ENCODE measurements at places on chromosomes 2 and 18.
A peak's percentile ranks its signal among the peaks of the same experiment; 100 is the strongest.

- DNase-seq, result no peak
Observed at GRCh38 chr2:109058191-109058632, 69.2 kb upstream of the EDAR start.

GRCh38 chr2:70141212-70141901 is 49.5 kb downstream of the C2orf42 start:
- DNase-seq, result peak; percentile 39

- peak; percentile 51 for DNase-seq
Observed at GRCh38 chr2:9139491-9140443, 66.8 kb upstream of the ASAP2 start.

DNA sequence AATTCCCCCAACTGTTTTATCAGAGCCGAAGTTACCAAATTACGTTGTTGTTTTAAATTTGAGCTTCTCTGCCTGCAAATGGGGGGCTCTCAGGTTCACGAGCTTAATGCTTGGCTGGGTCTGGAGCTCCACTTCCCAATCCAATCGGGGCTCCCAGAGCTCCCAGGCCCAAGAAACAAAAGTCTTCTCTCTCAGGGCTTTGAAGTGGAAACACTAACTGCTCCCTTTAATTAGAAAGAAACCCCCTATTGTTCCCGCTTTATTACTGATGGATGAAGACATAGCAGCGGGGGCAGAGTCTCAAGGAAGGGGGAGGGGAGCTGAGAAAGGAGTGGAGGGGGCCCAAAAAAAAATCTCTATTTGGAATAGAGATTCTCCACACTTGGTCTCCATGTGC is 15.6 kb upstream of the PKDCC start:
- DNase-seq, result no peak

DNA sequence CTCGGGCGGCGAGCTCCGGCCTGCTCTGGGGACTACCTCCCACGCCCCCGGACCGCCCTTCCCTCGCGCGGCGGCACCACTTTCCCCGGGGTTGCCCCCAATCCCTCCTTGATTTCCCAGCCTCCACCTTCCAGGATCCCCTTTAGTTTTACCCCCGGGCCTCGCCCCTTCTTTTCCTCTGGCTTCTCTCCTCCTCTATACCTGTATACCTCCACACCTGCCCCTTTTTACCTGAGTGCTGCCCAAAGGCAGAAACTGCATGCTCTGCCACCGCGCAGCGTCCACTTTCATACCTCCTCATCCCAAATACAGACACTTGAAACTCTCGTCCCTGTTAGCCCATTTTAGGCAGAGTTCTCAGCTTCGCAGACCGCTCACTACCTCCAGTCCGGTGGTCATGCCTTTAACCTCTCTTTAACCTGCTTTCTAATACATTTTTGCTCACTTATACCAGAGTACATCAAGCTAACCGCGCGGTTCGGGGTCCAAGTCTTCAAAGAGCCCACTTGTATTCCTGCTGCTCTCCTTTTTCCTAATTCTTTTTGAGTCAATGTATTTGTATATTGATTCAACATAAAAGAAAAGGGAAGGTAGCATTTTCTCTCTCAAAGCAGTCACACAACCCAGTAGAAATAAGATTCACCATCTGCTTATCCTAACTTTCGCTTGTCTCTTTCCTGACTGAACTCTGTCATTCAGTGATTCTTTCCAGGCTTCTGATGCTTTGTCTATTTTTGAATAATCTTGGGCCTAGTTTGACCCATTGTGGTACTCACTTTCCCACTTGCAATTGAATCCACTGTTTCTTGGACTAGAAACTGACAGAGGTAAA is 901 bp downstream of the SPOPL start:
- peak; percentile 9 for DNase-seq

GRCh38 chr2:100513650-100514049 is 43.4 kb downstream of the NMS start:
- DNase-seq, result no peak

- no peak for DNase-seq
Observed at GRCh38 chr18:76562286-76563122, 67.5 kb upstream of the ZNF516 start.

GRCh38 chr2:160227293-160227915 is 27.3 kb upstream of the ITGB6 start:
- no peak for DNase-seq

DNA sequence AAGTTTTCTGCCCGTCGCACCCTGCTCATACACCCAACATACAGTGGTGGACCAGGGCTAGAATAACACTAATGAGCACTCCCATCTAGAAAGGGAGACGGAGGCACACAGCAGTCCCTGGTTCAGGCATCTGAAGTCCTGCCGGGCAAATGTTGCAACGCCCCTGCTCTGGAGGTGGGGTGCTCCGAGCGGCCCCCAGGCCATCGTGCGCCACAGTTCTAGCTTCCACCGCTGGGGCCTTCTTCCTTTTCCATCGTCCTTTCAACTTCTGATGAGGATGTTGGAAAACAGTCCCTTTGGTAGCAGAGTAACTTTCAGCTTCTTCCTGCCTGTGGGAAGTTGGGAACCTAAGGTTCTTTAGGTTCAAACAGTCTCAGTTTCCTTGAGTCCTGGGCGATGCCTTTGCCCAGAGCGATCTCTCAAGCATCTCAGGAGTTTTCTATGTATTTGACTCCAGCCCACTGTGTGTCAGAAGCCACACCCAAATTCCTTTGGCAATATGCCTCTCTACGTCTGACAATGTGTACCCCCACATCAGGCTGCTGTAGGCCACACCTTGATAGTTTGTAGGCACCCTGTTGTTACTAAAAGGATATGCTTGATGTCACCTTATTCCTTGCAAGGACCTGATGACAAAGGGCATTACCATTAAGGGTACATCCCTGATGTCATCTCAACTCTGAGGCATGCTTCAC is 258.8 kb downstream of the GLI2 start:
- DNase-seq, result no peak

- DNase-seq, result no peak
Observed at GRCh38 chr2:116917196-116917595, 897.3 kb upstream of the DDX18 start.

- no peak for DNase-seq
Observed at GRCh38 chr2:20745924-20746555, 76.9 kb downstream of the LDAH start.

DNA sequence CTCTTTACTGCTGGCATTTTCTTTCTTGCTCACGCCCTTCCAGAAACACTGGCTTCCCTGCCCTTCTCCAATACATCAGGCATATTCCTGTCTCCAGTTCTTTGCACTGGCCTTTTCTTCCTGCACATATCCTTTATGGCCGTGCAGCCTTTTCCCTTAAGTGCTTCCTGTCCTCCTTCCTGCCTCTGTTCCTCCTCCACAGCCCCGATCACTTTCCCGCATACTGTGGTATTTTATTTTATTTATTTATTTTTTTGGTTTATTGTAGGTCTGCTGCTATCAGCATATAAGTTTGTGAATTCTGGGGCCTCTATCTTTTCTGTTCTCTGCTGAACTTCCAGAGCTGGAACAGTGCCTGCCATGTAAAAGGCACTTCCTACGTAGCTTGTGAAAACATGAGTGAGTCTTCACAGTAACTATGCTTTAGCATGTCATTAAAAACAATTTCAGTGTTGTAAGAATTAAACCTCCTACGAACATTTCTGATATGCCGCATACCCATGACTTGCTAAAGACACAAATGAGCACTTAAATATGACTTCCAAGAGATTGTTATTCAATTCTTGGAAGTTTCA is 289.1 kb downstream of the TRIB2 start:
- DNase-seq, result no peak

DNA sequence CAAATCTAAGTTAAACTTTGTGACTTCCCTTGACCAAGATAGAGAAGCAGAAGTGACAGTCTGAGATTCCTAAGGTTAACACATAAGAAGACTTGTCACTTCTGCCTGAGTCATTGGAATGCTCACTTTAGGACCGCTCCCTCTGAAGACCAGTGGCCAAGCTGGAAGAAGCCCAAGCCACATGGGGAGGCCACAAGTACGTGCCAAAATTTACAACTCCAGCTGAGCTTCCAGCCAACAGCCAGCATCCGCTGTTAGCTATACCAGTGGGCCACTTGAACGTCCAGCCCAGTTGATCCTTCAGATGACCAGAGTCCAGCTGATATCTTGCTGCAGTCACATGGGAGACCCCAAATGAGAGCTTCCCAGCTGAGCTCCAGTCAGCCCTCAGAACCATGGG is 18.1 kb upstream of the ANTXR1 start:
- DNase-seq, result no peak

DNA sequence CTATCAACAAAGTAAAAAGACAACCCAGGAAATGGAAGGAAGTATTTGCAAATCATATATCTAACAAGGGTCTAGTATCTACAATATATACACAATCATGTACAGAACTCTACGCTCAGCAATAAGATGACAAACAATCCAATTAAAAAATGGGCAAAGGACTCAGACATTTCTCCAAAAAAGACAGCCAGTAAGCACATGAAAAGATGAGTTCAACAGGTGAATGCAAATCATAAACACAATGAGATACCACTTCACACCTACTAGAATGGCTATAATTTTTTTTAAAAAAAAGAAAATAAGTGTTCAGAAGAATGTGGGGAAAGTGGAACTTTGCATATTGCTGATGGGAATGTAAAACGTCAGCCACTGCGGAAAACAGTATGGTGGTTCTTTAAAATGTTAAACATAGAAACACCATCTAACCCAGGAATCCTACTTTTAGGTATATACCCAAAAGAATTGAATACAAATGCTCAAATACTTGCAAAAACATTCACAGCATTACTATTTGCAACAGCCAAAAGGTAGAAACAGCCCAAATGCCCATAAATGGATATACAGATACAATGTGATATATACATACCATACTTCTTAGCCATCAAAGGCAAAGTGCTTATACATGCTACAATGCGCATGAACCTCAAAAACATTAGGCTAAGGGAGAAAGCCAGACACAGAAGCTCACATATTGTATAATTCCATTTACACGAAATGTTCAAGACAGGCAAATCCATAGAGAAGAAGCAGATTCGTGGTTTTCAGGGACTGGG is 121.2 kb downstream of the CABYR start:
- DNase-seq, result no peak

- DNase-seq, result no peak
Observed at GRCh38 chr2:147547440-147547839, 297.4 kb upstream of the ACVR2A start.

- no peak for DNase-seq
Observed at GRCh38 chr2:155310589-155310988, 612.1 kb downstream of the KCNJ3 start.

DNA sequence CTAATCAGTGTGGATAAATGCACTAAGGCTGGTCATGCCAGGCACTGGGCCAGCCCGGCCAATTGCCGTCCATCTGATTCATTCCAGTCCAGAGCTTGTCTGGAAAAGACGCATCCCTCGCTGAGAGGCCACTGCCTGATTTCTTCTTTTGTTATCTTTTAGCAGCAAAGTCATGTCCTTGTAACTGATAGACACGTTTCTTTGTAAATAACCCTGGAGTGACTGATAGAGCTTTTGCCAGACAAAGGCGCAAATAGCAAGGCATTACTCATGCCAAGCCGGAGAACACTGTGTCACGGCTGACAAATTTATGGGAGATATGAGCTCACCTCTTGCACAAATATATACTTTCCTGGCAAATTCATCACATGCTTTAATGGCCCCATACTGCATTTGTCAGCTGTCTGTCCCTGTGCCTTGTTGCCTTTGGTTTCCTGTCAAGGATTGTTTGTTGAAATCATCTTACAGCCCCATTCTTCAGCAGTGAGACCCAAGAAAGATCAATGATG is 164.4 kb downstream of the ETAA1 start:
- no peak for DNase-seq

- DNase-seq, result no peak
Observed at GRCh38 chr2:53987336-53987921, 16.6 kb upstream of the PSME4 start.
